ENCODE measurements at places on chromosomes 1 and 21.

DNA sequence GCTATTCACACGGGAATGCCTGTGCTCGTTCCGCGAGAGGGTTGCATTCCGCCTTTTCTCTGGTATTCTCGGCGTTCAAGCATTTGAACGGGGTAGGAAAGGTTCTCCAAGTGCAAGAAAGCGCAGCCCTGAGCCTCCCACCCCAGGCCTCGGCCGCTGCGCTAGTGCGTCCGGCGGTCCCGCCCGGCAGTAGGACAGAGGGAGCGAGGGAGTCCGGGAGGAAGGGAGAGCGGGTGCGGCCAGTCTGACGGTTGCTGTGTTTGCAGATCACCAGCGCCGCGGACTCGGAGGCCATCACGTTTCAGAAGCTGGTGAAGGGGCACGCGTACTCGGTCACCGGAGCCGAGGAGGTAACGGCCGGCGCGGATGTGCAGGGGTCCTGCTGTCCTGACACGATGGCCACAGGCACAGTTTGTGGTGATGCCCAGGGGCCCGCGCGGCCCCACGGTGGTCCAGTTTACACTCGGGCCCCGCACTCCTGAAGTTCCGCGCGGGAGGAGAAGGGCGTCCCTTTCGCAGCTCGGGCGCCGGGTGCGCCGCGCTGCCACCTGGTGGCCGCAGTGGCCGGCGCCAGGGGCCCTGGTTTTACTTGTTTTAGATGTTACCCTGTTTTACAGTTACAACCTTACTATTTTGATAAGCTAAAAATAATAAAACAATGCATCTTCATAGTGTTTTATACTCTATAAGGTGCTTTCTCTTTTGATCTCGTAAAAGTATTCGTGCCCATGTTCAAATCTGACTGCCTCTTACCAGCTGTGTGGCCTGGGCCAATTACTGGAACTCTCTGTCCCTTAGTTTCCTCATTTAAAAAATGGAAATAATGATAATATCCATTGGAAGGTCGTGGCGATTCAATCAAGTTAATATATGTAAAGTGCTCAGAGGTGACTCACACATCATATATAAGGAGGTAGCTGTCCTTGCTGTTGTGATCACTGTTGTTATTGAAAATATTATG lies 36.7 kb downstream of the CAPN2 start:
- DNase-seq: peak; percentile 44

DNA sequence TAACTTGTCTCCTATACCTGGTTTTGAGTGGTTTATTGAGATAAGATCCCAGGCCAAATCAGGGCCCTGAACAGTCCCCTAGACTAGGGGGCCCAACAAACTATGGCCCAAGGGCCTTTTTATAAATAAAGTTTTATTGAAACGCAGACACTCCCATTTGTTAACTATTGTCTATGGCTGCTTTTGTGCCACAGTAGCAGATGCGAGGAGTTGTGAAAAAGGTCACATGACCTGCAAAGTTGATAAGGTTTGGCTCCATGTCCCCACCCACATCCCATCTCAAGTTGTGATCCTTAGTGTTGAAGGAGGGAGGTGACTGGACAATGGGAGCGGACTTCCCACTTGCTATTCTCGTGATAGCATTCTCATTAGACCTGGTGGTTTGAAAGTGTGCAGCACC lies 29.5 kb upstream of the RAB4A start:
- no peak for DNase-seq

DNA sequence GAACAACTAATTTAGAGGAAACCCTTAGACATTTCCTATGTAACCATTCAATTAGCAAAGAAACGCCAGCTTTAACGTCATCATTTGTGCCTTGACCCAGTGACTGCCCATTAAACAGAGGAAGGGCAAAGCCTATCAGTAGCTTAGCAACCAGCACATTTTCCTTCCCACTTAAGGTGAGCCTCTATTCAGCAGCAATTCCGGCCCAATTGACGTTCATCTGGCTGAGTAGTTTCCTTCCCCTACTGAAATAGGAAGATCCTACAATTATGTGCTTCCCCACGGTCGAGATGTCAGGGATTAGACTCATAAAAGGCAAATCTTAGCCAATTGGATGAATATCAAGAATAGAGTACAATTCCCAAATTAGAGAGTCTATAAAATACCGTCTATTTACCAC lies 482.1 kb upstream of the ADAMTS5 start:
- DNase-seq: no peak

DNA sequence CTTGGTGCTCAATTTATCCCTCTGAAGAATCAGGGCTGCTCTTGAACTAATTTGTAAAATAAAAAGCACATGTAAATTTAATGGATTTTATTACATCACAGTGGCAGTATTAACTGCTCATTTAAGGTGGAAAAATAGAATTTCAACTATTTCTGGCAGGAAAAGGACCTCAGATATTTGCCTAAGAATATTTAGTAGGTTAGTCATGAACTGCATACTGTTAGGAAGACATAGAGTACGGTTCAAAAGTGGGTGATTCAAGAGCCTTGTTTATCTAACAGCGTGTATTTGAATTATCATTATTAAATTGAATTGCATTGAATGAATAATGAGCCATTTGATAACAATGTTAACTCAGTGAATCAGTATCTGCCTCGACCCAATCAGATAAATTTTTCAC lies 248.8 kb upstream of the PBX1 start:
- DNase-seq: no peak

GRCh38 chr1:97270508-97271307 lies 549.1 kb downstream of the PTBP2 start:
- DNase-seq: no peak

DNA sequence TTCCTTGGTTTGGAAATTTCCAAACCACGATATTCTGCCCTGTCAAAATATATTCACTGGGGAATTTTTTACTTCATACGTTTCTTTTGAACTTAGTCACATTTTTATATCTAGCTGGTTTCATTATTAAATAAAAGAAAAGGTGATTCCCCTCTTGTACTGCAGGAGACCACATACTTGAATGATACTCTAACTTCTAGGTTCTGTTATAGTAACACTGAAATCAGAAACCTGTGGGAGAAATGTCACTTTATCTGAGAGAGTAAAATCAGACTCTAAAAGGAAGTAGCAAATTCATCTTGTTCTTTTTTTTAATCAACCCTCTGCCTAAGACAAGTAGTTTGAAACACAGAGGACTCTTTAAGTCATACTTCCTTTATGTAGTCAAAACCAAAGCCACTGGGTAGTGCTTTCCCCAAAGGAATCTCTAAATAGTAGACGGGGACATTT lies 34.4 kb downstream of the MRPL39 start:
- peak; percentile 29 for DNase-seq

GRCh38 chr21:32585970-32586369 lies 647 bp upstream of the TCP10L start:
- no peak for DNase-seq

DNA sequence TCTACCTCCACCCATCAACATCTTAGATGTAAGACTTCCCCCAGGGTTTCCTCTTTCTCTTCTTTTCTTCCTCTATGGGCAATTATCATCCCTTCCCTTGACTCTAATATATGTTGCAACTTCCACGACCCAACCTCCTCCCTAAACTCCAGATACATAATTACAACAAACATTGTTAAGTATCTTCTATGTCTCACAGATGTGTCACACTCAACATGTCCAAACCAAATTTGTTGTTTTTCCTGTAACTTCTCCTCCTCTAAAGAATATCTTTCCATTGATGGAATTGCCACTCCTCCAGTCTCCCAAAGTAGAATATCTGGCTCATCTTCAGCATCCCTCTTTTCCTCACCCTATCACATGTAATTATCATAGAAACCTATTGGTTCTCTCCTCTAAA lies 314.2 kb downstream of the RWDD3 start:
- no peak for DNase-seq

DNA sequence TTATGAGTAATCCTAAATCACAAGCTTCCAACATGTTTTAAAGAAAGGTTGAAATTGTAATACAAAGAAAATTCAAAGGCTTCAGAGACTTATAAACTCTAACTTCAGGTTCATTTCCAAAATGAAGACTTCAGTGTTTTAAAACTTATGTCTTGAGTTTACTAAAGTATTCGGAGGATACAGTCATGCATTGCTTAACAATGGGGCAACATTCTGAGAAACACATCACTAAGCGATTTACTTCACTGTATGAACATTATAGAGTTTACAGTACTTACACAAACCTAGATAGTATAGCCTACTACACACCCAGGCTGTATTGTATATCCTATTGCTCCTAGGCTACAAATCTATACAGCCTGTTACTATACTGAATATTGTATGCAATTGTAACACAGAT lies 38.3 kb downstream of the CEP170 start:
- DNase-seq: no peak

GRCh38 chr1:51663105-51663504 lies 46.2 kb downstream of the OSBPL9 start:
- DNase-seq: no peak

GRCh38 chr1:55276671-55277376 lies 61.7 kb upstream of the USP24 start:
- no peak for DNase-seq

GRCh38 chr1:5273280-5274003 lies 619.0 kb downstream of the AJAP1 start:
- no peak for DNase-seq

- no peak for DNase-seq
Measured at GRCh38 chr1:107590900-107591622, 373.9 kb downstream of the VAV3 start.
